ENCODE measurements at places on chromosomes 4 and X.

- no peak for DNase-seq
These were observed 13.0 kb upstream of the TBC1D9 start for GRCh38 chr4:140769209-140769608.

DNA sequence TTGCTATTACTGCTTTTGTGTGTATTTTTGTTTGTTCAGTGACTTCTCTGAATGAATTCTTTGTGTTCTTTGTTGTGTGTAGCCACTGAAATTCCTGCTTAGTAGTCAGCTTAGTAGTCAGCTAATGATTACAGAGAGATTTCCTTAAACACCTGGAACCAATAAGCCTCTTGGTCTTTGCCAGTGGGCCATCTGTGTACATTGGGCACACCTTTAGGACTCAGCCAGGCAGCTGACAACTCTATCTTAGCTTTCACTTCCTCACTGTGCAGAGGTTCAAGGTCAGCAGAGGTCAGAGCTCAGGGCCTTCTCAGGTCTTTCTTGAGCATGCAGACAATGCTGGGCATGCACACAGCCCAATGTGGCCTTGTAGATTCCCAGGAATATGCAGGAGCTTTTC is 59.3 kb downstream of the RWDD4 start:
- DNase-seq = peak; percentile 60

DNA sequence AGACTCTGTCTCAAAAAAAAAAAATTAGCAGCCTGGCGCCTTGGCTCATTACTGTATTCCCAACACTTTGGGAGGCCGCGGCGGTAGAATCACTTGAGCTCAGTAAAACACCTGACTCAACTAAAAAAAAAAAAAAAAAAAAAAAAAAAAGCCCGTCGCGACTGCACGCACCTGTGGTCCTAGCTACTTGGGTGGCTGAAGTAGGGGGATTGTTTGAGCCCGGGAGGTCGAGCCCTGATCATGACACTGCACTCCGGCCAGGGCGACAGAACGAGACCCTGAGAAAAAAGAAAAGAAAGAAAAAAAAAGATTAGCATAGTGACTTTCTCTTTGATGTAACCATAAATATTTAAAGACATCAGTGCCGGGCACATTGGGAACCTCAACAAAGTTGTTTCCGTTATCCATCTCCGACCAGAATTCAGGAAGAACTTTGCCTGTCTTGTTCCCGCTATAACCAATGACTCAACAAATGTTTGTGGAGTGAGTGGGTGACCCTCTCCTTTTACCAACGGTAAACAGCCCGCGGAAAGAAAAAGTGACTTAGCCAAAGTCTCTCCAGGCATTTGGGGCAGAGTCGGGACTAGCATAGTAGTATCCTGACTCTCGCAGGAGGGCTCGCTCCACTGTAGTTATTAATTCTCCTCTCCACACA is 553 bp upstream of the MED28 start:
- DNase-seq = peak; percentile 27

- peak; percentile 43 for DNase-seq
These were observed 4.0 kb downstream of the NUDT10 start for GRCh38 chrX:51336584-51336983.

DNA sequence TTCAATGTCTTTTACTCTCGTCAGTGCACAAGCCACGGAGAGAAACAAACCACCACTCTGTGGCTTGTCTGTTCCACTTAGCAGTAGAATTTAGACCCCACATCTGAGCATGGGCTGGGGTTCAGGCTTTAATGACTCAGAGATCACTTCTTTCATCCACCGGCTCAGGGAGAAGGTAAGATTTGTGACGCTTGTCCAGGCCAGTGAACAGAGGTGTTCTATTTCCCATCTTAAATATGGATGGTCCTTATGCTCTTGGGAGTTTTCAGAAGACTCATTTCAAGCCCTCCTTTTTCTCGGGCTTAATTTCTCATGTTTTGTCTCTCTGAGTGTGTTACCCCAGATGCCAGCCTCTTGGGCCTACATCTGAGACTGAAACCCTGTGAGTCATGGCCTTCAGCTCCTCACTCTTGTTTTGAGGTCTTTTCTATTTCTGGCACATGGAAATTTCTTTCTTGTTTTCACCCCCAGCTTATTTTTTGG is 127.4 kb upstream of the SFRP2 start:
- peak; percentile 90 for DNase-seq

DNA sequence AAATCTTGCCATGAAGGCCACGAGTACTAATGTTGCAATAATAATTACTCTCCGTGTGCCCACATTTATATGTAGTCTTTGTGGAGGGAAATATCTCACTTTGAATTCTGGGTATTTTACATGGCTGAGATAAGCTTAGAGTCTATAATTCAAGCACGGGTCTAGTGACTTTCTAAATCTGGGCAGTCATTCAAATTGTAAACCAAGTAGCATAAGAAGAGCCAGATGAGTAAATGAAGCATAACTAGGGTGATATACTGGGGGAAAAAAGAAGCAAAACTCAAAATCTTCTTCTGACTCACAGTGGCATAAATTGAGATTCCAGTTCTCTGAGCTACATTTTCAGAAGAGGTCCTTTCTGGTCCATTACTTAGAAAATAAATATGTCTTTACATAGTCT is 53.0 kb downstream of the MAPK10 start:
- no peak for DNase-seq

GRCh38 chrX:109934935-109935334 is 68.0 kb upstream of the TMEM164 start:
- no peak for DNase-seq

DNA sequence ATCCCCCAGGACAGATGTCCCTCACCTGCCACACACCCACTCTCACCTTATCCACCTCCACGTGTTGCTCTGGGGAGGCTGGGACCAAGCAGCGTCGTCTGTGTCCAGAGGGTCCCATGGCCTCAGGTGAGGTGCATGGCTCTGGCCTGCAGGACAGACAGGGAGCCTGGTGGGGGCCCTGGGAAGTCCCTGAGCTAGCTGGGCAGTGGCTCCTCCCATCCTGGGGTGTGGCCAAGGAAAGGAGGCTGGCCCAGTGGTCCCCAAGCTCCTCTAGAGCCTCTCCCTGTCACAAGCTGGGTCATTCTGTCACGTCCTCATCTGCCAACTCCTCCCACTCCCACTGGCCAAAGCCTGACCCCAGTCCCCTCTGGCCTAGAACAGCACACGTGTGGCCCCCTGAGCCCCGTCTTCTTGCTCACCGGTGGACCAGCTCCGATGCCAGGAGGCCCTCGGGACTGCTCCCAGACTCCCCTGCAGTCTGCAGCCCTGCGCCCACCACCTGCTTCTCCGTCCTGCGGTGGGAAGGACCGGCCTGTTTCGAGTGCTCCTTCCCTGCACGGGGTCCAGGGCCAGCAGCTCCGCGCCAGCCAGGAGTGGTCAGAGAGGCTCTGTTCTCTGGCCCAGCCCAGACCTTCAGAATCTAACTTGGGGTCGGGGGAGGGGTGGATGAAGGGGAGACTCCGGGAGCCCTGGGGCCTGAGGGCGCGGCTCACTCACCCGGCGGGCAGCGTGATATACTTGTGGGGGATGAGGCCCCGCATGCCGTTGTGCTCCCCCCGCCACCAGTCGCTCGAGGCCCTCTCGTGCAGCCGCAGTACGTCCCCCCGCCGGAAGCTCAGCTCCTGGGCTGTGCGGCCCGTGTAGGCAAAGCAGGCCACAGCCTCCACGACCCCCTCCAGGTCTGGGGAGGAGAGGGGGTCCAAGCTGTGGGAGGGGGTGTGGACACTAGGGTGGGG is 4.8 kb downstream of the AVPR2 start:
- DNase-seq = no peak

DNA sequence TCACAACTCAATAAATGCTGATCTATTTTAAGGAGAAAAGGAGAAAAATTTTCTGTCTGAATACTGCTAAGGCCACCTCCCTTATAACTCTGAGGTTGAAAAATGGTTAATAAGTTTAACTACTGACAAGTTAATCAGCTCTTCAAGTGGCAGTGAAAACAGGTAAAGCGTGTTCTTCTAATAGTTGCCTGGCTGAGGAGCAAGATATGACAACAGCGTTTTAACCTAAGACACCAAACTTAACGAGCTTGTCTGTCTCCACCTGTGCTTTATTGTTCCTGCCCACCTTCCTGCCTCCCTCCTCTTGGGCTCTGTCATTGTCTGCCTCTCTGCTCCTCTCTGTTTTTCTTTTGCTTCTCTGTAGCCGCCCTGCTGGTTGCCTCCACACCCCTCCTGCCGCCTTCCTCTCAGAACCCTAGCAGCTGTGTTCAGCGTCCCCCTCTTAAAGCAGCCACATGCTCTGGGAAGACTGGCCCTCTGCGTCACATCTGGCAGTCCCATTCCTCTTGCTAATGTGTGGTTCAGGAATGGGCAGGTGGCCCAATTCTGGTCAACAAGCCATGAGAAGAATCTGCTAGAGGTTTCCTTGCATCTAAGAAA is 4.3 kb upstream of the TSPAN5 start:
- DNase-seq = peak; percentile 27

DNA sequence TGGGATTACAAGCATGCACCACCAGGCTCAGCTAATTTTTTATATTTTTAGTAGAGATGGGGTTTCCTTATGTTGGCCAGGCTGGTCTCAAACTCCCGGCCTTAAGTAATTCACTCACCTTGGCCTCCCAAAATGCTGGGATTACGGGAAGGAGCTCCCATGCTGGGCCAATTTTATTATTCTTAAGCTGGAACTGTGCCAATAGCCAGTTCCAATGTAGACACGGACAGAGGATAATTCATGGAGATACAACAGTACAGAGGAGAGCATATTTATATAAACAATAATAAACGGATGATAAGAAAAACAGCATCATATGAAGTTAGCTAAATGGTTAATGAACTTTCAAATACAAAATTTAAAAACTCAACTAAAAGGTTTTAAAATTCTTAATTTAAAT is 87.8 kb downstream of the PPA2 start:
- no peak for DNase-seq

- DNase-seq = no peak
These were observed 47.6 kb downstream of the CNGA1 start for GRCh38 chr4:47968847-47969246.

DNA sequence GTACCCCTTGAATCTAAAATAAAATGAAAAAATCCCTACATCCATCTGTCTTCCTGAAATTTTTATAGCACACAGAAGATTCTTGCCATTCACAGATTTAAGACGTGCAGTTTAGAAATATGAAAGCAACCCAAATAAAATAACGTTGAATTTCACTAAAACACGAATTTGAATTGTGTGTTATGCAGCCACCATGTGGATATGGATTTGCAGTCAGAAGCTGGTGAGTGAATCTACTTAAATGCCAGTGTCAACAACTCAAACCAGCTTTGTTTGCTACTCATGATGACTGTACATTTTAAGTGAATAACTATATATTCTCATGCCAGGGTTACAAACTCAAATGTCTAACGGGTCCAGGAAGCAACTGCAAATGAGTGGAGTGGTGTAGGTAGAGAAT is 173.0 kb upstream of the HAND2 start:
- no peak for DNase-seq

DNA sequence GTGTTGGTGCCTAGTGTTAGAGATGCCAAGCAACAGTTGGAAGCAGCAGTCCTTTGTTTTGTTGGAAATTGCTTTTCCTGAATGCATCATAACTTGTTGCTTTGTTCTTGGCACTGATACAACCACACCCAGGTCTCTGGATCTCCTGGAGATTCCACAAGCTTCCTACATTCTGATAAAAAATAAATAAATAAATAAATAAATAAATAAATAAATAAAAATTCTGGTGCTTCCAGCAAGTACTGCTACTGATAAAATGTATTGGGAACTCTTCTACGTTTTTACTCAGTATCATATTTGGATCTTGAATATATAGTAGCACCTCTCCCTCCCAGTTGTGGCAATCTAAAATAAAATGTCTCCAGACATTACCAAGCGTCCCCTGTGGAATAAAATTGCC is 62.7 kb upstream of the GRID2 start:
- no peak for DNase-seq

GRCh38 chr4:145098675-145099037 is 545 bp downstream of the ABCE1 start:
- DNase-seq = peak; percentile 35

GRCh38 chrX:131633285-131633917 is 89.5 kb downstream of the OR13H1 start:
- DNase-seq = peak; percentile 58

GRCh38 chrX:154307202-154307601 is 11.6 kb downstream of the TKTL1 start:
- DNase-seq = no peak

GRCh38 chr4:147533331-147533730 is 52.4 kb downstream of the EDNRA start:
- DNase-seq = no peak
